ENCODE measurements at places on chromosomes 12 and 14.

DNA sequence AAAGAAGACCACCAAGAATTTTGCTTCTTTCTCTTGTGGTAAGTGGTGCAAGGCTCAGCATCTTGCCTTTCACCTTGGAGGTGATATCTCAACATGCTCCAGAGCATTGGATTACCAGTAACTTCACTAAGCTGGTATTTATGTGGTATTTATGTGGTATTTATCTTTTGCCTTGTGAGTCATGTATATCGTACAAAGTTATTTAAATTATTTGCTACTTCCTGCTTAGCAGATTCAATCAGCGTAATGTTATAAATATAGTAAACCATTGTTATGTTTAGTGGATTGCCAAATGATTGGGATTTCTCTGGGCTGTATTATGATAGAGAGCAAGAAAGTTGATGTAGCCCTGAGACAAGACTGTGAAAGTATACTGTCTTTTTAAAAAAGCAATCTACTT lies 366.4 kb downstream of the IPO8 start:
- DNase-seq, result no peak

- no peak for DNase-seq
These were observed 58.0 kb upstream of the AVPR1A start for GRCh38 chr12:63208956-63209355.

GRCh38 chr14:95486875-95487668 lies 29.4 kb downstream of the SYNE3 start:
- no peak for DNase-seq

GRCh38 chr12:30420561-30420960 lies 275.1 kb downstream of the IPO8 start:
- no peak for DNase-seq

GRCh38 chr14:89013098-89013504 lies 188.7 kb downstream of the TTC8 start:
- no peak for DNase-seq

- no peak for DNase-seq
These were observed 6.6 kb downstream of the LDHB start for GRCh38 chr12:21650997-21651396.

DNA sequence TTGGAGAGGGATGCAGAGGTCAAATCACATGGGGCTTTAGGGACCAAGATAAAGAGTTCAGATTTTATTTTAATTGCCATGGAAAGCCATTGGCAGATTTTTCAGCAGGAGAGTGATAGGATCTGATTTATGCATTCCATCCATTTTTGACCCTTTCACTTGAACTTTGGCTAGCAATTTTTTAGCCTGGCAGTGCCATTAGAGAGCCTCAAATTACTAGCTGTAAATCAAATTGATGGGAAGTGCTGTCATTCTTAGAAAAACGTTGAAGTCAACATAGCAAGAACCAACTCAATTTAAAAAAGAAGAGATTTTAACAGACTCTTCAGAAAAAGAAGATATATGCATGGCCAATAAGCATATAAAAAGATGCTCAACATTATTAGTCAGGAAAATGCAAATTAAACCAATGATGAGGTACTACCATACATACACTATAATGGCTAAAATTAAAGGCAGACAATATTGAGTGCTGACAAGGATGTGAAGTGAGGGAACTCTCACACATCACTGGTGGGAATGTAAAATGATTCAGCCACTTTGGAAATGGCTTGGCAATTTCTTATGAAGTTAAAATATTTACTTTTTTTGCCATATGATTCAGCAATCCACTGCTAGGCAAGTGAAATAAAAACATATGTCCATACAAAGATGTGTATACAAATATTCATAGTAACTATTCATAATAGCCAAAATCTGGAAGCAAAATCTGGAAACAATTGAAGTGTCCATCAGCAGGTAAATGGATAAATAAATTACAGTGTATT lies 89.7 kb downstream of the PTCSC3 start:
- DNase-seq, result no peak

DNA sequence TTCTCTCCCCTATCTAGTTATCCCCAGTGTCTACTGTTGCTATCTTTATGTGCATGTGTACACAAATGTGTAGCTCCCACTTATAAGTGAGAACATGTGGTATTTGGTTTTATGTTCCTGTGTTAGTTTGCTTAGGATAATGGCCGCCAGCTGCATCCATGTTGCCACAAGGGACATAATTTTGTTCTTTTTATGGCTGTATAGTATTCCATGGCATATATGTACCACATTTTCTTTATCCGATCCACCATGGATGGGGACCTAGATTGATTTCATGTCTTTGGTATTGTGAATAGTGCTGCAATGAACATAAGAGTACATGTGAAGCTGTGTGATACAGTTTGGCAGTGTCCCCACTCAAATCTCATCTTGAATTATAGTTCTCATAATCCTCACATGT lies 218.1 kb downstream of the KSR2 start:
- no peak for DNase-seq

GRCh38 chr14:104293851-104294627 lies 155.7 kb downstream of the KIF26A start:
- DNase-seq, result no peak

GRCh38 chr12:110818511-110818910 lies 28.3 kb upstream of the CCDC63 start:
- DNase-seq, result no peak

- DNase-seq, result no peak
These were observed 37.5 kb upstream of the PPP1R13B start for GRCh38 chr14:103884854-103885253.

DNA sequence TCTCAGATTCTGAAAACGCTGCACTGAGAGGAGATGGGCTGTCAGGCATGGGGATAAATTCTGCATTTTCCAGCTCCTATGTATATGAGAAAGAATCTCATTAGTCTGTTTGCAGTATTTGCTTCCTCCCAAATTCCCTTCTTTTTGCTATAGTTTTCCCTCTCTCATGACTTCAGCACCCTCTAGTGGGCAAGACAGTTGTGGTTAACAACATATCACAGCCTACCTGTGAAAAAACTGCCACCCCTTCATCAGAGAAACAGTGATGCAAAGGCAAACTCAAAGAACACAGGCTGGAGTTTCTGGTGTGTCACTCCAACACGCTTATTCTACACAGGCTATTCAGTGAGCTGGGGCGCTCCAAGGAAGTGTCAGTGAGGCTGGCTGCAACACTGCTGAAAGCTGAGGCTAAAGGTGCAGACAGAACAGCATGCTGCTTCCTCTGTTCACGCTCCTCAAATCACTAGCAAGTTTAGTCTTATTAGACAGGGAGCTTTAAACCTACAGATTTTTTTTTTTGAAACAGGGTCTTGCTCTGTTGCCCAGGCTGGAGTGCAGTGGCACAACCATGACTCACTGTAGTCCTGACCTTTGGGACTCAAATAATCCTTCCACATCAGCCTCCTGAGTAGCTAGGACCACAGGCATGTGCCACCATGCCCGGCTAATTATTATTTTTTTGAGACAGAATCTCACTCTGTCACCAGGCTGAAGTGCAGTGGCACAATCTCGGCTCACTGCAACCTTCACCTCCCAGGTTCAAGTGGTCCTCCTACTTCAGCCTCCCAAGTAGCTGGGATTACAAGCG lies 19.3 kb downstream of the ZC2HC1C start:
- DNase-seq, result peak; percentile 8

DNA sequence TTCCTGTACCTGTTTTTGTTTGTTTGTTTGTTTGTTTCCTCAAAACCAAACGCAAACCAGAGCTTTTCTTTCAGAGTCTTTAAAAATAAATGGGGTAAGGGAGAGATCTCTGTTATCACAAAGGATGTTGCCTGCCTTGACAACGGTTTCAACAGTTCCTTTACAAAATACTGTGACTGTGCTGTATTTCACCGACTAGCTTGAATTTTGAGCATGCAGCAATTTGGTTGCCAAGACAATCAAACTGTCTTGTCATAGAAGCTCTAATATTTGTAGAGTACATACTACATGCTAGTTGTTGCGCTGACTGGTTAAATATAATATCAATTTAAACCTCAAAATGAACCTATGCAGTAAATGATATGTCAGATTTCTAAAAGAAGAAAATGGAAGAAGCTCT lies 22.4 kb upstream of the TCP11L2 start:
- DNase-seq, result no peak

- DNase-seq, result no peak
These were observed 65.4 kb upstream of the DDX11 start for GRCh38 chr12:31008241-31008761.

DNA sequence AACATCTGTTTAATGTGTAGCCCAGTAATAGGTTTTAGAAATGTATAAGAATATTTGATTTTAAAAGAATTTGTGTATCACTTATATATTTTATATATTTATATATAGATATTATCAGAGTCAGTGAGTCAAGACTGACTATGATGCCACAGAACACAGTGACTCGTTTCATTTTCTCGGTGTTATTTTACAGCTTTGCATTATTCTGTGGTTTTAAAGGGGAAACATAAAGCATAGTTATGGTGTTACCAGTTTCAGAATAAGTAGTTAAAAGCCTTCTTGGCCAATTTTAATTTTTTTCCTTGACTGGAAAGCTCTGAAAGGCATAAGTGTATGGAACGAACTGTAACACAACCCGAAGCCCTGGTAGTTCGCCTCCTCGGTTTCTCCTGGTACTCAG lies 91.0 kb downstream of the GRIP1 start:
- no peak for DNase-seq

DNA sequence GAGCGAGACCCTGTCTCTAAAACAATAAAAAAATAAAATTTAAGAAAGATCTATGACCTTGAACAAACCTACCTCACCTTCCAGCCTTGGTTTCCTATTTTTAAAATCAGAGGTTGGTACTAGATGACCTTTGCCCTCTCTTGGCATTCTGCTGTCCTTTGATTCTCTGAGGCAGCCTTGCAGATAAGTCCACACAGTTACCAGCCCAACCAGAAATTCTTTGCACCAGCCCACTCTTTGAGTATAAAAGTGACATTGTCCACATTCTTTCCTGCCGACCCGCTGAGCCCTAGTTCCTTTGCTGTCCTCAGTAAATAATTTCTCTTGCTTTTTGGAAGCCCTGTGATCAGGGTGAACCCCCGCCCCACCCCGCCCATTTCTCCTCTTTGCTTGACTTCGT lies 150.4 kb downstream of the PHETA1 start:
- DNase-seq, result no peak

DNA sequence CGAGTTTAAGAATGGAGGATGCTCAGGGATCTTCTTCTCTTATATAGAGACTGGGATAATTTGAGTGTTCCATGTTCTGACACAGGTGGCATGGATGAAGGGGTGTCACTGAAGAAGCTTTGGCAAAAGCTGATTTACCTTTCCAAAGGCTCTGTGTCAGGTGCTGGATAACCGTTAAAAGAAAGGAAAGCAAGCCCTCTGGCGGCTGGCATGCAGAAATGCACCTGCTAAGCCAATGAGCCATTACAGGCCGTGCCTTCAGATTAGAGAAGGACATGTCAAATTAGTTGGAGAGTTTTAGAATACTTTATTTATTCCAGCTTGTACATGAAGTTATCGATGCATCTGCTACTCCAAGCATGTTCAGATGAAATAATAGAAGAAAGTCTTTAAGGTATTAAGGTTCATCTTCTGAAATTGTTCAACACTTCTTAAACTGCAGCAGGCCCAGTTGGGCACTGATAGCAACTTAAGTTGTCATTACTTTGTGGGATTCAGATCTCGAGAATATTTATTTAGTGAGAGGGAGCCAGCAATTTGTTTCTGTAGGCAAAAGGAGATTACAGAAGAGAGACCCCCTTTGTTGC lies 678.2 kb downstream of the NRXN3 start:
- DNase-seq, result peak; percentile 23

DNA sequence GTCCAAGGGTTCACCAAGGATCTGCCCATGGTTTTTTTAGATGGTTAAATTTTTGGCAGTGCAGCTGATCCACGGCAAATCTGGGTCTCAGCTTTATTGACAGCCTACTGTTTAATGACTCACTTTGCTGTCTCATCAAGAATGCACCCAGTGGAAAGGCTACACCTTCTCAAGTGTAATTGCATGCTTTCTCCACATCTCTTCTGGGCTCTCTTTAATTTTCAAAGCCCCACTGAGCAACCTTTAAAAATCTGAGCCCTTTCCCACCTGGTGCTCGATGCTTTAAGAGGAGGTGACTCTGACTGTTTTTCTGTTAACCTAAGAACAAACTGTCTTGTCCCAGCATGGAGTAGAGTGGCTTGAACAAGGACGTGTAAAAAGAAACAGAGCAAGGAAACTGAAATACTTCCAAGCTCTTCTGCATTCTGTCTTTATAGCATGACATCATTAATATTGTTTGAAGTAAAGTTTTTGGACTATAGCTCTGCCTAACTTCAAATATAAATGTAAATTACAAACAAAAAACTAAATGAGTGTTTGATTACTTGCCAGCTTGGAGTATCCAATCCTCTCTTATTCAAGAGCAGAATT lies 214.2 kb upstream of the KRR1 start:
- DNase-seq, result no peak

- no peak for DNase-seq
These were observed 84.6 kb upstream of the GRIP1 start for GRCh38 chr12:66763467-66763866.

GRCh38 chr14:104923640-104924420 lies 849 bp upstream of the PLD4 start:
- DNase-seq, result no peak

DNA sequence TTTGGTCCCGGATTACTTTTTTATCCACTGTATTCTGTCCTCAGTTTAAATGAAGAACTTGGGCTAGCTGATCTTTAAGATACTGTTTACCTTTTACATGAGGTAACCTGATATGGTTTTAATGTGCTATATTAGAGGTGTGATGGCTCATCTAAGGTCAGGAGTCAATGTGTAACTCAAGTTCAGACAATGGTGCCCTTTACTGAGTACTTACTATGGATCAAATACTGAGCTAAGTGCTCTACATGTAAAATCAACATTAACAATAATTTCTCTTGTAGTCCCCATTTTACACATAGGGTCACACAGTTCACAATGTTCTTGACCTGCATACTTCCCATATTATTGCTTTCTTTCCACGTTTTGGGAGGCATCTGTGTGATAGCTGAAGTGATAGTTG lies 79.2 kb downstream of the CEP83 start:
- DNase-seq, result no peak

DNA sequence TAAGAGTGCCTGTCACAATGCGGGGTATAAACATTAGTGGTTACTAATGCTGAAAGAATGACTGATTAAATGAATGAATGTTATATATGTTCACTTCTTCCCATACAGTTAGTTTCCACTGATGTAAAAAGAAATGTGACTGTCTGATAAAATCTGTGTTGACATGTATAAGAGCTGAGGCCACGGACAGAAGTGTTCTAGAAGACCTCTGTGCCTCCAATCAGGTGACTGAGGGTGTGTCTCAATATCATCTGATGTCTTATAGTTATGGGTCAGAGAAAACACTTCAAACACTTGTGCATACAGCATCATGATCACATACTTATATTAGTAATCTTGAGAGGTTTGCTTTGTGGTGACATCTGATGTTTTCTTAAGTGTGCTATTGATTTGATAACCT lies 183.4 kb downstream of the TTC7B start:
- no peak for DNase-seq

- no peak for DNase-seq
These were observed 58.3 kb downstream of the PRKCH start for GRCh38 chr14:61379639-61380184.

Data from stimulated activated CD4-positive, alpha-beta T cell treated with anti-CD3 and anti-CD28 coated beads, Interleukin-2, amount 100 ng/mL, for 24 hours (primary cell).